MV-4-11 (cell line): ENCODE measurements at places on chromosomes 16 and 17.
A peak's percentile ranks its signal among the peaks of the same experiment; 100 is the strongest.

GRCh38 chr16:81467815-81468214, 23.2 kb downstream of the CMIP start:
- no peak for DNase-seq

DNA sequence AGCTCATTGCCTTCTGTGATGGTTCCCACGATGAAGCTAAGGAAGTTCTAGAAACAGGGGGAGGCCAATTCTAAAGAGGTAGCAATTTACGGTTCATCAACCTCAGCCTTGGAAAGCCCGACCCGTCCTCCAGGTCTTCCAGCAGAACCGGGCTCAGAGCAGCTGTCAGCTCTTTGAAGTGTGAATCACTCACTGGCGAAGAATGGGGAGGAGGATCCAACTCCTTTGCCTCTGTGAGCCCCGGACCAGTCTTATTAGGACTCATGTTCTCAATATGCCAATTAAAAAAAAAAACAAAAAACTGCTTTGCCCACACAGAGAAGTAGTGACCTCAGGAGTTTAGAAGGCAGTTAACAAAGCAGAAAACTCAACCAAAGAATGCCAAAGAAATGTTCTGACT, 31.4 kb downstream of the STX8 start:
- no peak for DNase-seq

GRCh38 chr17:61130330-61130729, 269.3 kb upstream of the TBX2 start:
- DNase-seq: peak; percentile 69

DNA sequence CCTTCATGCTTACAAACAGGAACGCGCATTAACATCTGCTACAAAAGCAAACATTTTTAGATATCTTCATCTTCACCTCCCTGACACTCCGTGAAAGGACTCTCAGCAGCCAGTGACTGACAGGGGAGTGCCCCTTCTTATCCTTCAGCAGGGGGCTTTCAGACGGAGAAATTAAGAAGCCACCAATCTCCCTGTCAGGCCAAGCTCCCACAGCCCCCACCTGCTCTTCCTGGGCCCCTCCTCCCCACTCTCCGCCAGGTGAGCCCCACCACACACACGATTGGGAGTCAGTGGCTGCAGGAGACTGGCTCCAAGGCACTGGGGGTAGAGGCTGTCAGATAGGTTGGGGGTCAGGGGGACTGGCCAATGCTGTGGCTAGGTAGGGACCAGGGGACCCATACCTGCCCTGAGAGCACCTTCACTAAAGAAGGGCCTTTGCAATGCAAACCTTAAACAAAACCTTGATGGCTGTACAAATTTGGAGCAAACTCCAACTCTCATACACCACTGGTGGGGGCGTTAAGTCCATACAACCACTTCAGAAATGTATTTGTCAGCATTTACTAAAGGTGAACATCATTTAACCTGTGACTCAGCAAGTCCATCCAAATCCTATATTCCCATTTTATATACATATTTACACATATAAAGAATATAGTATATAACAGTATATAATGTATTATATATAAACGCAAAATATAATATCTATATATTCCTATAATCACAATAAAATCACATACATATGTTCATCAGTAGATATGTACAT, 232.2 kb downstream of the ZNF423 start:
- DNase-seq: no peak
